A673 (cell line): ENCODE measurements at places on chromosomes 6 and 20. TPM values are rescaled to one million over a fixed set of nuclear protein-coding genes. Genes with fewer than 3 reads are reported as not detected.
A peak's percentile ranks its signal among the peaks of the same experiment; 100 is the strongest.

The BMP6 gene
- 1.7 and 1.9 TPM in 2 replicates for total RNA-seq

The AGPAT4 gene
- 10.1 and 12.4 TPM in 2 replicates for total RNA-seq

The OTOR gene
- total RNA-seq = not detected in 2 replicates

The HNF4A gene
- total RNA-seq = not detected in 2 replicates

The MYH7B gene
- 0.34 and 1.1 TPM in 2 replicates for total RNA-seq

The CGA gene
- not detected in 2 replicates for total RNA-seq

The ENPP1 gene
- 19.5 and 20.5 TPM in 2 replicates for total RNA-seq

DNA sequence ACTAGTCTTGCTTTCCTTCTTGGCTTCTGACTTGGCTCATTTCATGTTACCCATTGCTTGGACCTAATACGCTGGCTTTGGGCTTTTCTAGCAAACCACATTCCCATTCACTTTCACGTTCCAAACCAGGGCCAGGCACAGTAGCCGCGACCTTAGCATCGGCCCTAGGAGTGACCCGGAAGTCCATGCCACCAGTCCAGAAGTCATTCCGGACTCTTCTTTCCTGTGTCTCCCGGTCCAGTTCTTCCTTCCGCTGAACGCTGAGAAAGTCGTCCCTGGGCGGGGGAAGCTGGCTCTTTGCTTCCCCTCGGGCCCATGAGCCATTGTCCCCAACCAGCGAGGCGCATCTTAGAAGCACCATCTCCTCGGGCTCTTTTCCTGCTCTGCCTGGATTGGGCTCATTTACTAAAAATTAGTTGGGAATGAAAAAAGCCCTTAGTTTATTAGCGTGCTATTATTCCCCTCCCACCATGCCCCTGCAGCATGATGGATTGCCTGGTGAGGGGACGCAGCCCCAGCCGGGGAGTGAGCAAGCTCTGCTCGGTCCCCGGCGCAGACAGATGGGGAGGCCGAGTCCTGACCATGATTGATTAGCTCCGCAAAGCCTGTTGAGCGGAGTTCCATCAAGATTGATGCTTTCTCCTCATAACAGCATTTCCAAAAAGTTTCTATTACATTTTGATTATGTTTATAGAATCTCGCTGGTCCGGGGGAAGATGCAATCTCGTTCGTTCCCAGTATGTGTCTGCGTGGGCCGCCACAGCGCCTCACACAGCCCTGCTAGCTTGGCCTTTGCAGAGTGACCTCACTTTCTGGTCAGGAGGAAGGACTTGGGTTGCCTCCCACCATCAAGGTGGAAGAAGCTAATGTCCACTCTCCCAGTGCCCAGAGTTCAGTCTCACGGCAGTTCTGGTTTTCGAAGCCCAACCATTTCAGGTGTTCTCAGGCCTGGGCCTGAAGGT is 115.1 kb upstream of the TOP1 start:
- H3K27ac ChIP-seq = no peak overlapping the region
- no peaks in the 10 kb centered on the region for H3K27me3 ChIP-seq

DNA sequence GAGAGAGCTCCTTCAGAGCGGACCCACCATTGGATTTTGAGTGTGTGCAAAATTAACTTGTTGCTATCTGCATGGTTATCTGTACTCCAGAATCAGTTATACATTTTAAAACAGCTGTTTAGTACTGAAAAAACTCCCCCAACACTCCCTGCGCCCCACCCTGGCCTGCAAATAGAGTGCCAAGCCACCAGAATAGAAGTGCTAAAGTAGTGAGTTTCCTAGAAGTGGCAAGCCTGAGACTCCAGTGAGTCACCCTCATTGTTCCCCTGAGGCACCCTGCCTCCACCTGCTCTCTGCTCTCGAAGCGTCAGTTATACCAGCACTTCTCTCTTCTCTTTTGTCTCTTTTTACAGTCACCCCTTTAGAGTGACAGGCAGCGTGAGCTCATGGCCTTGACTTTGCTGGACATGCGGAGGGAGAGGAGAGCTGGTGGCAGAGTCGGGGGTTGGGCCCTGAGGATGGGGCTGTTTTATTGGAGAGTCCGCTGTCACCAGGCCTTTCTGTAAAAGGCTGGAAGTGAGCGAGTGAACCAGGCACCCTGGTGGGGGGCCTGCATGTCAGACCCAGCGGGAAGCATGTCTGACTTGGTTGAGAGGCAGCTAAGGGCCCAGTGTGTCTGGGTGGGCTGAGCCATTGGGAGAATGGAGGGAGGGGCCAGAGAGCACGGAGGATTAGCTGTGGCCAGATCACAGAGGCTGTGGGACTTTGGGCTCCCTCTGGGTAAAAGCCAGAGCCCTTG is 10.4 kb downstream of the IGF2R start:
- peak; percentile 85 for DNase-seq
- H3K27ac ChIP-seq = peak overlapping the region; percentile 66
- H3K36me3 ChIP-seq = no peaks in the 10 kb centered on the region
- H3K4me3 ChIP-seq = no peak overlapping the region
- H3K4me1 ChIP-seq = peaks cover 51% of the 10 kb centered on the region

- H3K36me3 ChIP-seq = no peaks in the 10 kb centered on the region
- no peak overlapping the region for H3K27ac ChIP-seq
- peaks cover 8% of the 10 kb centered on the region for H3K4me1 ChIP-seq
- H3K27me3 ChIP-seq = no peaks in the 10 kb centered on the region
- no peak for DNase-seq
- H3K4me3 ChIP-seq = no peak overlapping the region
Measured at GRCh38 chr6:17980329-17980728, 7.1 kb downstream of the KIF13A start.

- H3K4me3 ChIP-seq = no peak overlapping the region
- no peak for DNase-seq
- no peak overlapping the region for H3K27ac ChIP-seq
- no peaks in the 10 kb centered on the region for H3K27me3 ChIP-seq
- peaks cover 44% of the 10 kb centered on the region for H3K36me3 ChIP-seq
- H3K4me1 ChIP-seq = no peaks in the 10 kb centered on the region
Measured at GRCh38 chr20:58675146-58675584, 17.4 kb upstream of the NPEPL1 start.

DNA sequence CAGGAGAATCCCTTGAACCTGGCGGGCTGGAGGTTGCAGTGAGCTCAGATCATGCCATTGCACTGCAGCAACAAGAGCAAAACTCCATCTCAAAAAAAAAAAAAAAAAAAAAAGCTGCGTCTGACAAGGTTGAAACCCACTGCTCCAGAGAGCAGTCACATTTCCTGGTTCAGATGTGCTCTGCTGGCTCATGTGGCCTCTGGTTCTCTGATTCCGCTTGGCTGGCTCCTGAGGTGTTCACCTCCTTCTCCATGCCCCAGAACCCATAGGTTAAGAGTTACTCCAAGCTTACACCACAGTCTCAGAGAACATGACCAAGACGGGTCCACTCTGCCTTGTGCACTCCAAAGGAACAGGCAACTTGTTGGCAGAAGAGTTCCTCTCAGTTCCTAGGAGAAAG is 8.8 kb upstream of the CNR1 start:
- H3K27me3 ChIP-seq = peaks cover 15% of the 10 kb centered on the region
- no peaks in the 10 kb centered on the region for H3K36me3 ChIP-seq
- no peak for DNase-seq

- no peak overlapping the region for H3K4me3 ChIP-seq
- H3K4me1 ChIP-seq = no peaks in the 10 kb centered on the region
- no peak for DNase-seq
- no peaks in the 10 kb centered on the region for H3K36me3 ChIP-seq
- H3K27me3 ChIP-seq = no peaks in the 10 kb centered on the region
Measured at GRCh38 chr20:49779972-49780371, 32.7 kb upstream of the SLC9A8 start.

- H3K36me3 ChIP-seq = no peaks in the 10 kb centered on the region
- peak overlapping the region; percentile 79 for H3K4me3 ChIP-seq
- DNase-seq = peak; percentile 78
- H3K4me1 ChIP-seq = peaks cover 6% of the 10 kb centered on the region
- no peaks in the 10 kb centered on the region for H3K27me3 ChIP-seq
Measured at GRCh38 chr6:158536891-158537798, 22.7 kb upstream of the TMEM181 start.

DNA sequence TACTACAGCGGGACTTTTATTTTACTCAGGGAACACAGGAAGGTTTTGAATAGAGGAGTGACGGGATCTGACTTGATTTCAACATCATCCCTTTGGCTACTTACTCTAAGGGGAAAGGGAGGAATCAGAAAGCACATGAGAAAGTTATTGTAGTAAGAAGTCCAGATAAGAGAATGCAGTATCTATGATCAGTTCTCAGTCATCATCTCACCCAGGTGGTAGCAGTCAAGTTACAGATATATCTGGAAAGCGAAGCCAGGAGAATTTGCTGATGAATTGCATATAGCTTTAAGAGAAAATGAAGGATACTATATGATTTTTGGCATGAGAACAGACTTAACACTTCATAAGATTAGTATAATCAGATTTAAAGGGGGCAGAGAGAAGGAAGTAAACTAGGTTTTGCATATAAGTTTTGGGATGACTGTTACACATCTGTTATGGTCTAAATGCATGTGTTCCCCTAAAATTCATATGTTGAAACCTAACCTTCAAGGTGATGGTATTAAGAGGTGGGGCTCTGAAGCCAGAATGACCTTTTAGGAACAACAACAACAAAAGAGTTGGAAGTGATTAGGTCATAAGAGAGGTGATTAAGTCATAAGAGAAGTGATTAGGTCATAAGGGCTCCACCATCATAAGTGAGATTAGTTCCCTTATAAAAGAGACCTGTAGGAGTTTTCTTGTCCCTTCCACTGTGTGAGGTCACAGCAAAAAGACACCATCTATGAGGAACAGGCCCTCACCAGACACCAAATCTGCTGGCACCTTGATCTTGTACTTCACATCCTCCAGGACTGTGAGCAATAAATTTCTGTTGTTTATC is 6.7 kb downstream of the RAD21L1 start:
- no peak overlapping the region for H3K27ac ChIP-seq
- H3K36me3 ChIP-seq = no peaks in the 10 kb centered on the region
- no peak for DNase-seq
- no peak overlapping the region for H3K4me3 ChIP-seq
- peaks cover 47% of the 10 kb centered on the region for H3K27me3 ChIP-seq
- no peaks in the 10 kb centered on the region for H3K4me1 ChIP-seq

DNA sequence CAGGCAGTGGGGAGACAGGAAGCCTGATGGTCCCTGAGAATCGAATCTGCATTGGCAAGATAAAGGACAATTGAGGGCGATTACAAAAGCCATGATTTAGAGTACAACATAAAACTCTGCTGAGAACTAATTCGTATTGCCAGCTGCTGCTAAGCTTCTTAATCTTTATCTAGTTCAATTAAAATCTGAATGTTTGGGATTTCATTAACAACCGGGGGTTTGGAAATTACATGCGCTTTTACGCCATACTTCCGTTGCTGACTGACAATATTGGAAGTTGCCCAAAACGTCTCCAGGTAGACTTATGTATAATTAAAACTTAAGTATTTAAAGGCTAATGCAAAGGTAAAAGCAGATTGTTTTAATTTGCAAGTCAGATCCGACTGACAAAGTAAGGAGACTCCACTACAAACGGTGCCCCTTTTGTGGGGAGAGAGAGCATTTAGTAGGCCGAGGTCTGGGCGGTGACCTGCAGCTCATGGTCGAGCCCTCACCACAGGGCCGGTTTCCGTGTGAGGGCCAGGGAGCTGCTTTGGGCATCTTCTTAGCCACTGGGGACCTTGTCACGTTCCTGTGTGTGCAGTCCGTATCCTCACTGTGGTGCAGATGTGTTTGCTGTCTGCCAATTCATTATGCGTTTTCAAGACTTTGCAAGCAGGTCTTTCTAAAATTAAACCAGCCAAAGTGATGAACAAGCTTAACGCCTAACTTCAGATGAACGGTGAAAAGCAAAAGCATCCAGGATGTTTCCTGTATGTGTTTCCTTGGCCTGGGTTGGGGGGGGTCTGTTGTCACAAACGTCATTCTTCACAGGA is 49.9 kb downstream of the CDH4 start:
- no peaks in the 10 kb centered on the region for H3K36me3 ChIP-seq
- no peak overlapping the region for H3K4me3 ChIP-seq
- peaks cover 4% of the 10 kb centered on the region for H3K4me1 ChIP-seq
- H3K27me3 ChIP-seq = no peaks in the 10 kb centered on the region

GRCh38 chr20:58017231-58017969 is 211.1 kb downstream of the ANKRD60 start:
- H3K27me3 ChIP-seq = peaks cover 9% of the 10 kb centered on the region
- H3K4me1 ChIP-seq = no peaks in the 10 kb centered on the region
- no peak for DNase-seq

DNA sequence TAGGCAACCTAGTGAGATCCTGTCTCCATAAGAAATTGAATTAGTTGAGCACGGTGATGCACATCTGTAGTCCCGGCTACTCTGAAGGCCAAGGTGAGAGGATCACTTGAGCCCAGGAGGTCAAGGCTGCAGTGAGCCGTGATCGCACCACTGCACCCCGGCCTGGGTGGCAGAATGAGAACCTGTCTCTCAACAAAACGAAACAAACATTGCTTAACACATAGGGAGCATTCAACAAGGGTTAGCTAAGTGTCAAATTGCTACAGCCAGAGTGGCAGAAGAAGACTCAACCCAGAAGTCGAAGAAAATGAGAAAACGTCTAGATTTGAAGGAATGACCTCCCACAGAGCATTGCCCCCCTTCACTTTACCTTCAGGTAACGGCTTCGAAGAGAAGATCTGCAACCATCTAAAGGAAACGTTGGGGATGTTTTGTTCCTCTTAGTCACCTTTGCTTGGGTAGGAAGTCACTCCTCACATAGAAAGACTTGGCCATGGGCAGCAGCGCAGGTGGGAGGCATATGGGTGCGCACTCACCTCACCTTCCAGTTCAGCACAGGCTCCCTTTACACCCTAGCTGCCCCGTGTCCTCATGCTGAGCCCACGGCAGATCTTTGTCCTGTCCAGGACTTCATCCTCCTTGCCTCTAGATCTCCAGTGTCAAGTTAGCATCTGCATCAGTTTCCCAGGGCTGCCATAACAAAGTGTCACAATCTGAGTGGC is 63.7 kb upstream of the SHLD1 start:
- no peaks in the 10 kb centered on the region for H3K27me3 ChIP-seq
- H3K36me3 ChIP-seq = no peaks in the 10 kb centered on the region
- H3K4me3 ChIP-seq = no peak overlapping the region
- DNase-seq = no peak

GRCh38 chr20:56625837-56626236 is 3.3 kb upstream of the TFAP2C start:
- H3K27ac ChIP-seq = no peak overlapping the region
- no peaks in the 10 kb centered on the region for H3K36me3 ChIP-seq
- H3K27me3 ChIP-seq = peaks cover 68% of the 10 kb centered on the region
- DNase-seq = no peak

- no peak overlapping the region for H3K27ac ChIP-seq
- H3K4me3 ChIP-seq = no peak overlapping the region
- no peaks in the 10 kb centered on the region for H3K27me3 ChIP-seq
Measured at GRCh38 chr6:65745614-65746013, 38.6 kb upstream of the EYS start.

DNA sequence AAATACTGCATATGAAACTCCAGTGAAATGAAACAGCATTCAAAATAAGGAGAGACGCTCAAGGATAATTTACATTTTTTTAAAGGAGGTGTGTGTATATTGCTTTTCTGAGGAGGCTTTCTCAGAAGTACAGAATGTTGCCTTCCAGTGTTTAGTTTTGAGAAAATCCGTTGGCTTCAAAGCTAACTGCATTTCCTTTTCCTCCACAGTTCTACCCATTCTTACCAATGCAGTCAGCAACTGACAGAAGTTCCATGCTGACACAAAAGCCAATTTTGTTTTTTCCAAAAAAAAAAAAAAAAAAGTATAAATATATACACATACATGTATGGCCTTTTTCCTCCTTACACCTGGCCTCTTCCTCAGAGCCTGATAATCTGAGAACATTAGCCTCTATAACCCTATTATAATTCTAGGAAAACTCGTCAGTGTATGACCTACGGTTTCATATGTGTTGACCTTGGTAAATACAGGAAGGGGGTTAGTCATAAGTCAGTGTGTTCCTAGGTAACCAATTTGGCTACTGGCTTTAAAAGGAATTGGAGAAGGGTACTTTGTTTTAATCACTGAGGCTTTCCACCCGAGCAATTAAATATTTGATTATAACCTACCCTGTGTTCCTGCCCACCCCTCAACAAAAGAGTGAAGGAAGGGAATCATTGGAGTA is 24.2 kb downstream of the MGME1 start:
- H3K4me3 ChIP-seq = no peak overlapping the region
- no peak for DNase-seq
- H3K27me3 ChIP-seq = no peaks in the 10 kb centered on the region
